Fibroblast of upper back skin (primary cell): ENCODE measurements at places on chromosomes 4 and X.

DNA sequence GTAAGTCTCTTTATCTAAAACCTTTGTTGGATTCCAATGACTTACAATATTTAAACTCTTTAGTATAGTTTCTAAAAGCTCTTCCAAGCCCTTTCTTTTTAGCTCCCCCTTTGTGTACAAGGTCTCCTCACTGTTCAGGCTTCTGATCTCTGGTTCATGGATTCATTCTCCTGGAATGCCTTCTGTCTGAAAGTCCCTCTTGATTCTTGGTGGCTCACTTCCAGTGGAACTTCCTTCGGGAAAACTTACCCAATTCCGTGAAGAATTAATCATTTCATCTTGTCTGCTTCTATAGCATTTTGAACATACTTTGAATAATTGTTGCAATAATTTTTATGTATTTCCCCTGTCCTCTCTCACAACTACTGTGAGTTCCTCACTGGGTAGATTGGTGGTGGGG, 3.6 kb downstream of the ARHGAP24 start:
- DNase-seq = peak; percentile 96

DNA sequence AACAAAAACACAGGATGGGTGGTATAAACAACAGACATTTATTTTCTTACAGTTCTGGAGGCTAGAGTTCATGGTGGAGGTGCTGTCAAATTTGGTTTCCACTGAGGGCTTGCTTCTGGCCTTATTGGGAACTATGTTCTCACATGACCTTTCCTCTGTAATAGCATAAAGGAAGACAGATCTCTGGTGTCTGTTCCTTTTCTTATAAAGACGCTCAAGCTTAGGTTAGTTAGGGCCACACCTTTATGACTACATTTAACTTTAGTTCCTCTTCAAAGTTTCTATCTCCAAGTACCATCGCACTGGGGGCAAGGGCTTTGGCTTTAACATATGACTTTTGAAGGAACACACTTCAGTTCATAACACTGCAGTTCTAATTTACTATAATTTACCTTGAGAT, 543.8 kb upstream of the CPEB2 start:
- no peak for DNase-seq

DNA sequence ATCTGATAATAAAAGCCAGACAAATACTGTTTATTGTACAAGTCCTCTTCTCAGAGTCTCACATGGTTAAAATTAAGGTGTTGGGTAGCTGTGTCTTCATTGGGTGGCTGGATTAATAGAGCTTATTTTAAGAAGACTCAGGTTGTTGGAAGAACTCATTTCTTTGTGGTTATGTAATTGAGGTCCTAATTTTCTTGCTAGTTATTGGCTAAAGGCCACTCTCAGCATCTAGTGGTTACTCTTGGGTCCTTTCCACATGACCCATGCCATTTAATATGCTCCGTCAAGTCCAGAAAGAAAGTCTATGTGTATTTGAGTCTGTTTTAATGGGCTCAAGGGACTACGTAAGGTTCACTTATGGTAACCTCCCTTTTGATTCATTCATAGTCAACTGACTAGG, 1668.6 kb upstream of the AGA start:
- no peak for DNase-seq

DNA sequence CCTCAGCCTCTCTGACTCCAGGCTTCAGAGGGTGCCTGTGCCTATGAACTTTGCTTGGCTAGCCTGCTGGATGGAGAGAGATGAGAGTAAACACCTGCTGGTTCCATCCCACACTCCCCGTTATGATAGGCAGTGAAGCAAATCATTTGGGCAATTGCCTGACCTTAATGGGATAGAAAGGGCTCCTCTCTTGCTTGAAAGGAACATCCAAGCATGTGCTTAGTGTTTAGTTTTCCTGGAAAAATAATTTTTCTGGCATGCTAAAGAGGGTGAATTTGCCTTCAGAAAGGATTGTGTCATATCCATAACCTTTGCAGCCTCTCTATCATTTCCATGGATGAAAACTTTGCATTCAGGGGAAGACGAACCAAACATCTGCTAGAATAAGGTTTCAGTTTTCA, 10.8 kb downstream of the PLAC1 start:
- DNase-seq = no peak

- no peak for DNase-seq
Measured at GRCh38 chr4:183448436-183448835, 4.0 kb downstream of the CDKN2AIP start.

DNA sequence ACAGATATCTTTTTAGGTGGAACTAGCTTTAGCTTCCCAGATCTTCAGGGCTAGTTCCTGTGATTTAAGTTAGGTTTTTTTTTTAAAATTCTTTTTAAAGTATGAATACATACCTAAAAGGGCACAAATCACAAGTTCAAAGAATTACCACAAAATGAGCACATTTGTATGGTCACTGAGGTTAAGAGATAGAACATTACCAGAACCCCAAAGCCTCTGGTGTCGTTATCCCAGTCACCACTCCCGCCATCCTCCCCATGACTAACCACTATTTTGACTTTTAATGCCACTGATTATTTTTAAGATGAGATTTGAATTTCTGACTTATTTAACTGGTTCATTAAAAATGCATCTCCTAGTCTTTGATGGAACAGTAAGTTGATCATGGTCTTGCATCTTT, 5.4 kb downstream of the PGK1 start:
- no peak for DNase-seq

DNA sequence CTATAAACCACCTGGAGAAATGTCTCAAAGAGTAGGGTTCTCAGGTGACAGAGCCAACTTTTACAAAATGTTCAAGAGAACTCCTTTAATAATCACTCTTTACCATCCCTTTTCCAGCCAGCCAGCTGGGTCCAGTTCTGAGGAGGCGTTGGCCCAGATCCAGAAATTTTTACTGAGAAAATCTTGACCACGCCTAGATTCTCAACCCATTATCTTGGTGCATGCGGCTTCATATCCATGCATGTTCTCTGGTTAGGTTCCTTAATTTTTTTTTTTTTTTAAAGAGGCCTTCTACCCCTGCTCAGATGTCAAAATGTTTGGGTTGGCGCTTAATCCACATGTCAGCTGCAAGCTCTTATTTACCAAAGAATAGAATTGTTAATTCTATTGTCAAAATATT, 12.0 kb upstream of the MAP7D2 start:
- DNase-seq = no peak
